Stimulated activated CD4-positive, alpha-beta T cell treated with anti-CD3 and anti-CD28 coated beads, Interleukin-1b, Interleukin-23, amount 100 ng/mL, for 24 hours (primary cell): ENCODE measurements at places on chromosomes 13 and 19.

DNA sequence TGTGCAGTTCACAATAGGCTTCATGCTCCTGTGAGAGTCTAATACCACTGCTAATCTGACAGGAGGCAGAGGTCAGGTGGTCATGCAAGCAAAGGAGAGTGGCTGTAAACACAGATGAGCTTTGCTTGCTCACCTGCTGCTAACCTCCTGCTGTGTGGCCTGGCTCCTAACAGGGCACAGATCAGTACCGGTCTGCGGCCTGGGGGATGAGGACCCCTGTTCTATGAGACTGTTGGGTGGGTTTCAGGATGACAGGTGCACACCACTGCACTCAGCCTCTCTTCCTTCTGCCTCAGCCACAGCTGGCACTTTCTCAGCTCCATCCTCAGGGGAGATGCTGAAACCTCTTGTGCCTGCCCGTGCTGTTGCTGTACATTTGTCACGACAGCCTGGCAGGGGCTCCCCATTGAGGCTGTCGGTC lies 9.7 kb downstream of the CLEC4G start:
- no peak for DNase-seq

DNA sequence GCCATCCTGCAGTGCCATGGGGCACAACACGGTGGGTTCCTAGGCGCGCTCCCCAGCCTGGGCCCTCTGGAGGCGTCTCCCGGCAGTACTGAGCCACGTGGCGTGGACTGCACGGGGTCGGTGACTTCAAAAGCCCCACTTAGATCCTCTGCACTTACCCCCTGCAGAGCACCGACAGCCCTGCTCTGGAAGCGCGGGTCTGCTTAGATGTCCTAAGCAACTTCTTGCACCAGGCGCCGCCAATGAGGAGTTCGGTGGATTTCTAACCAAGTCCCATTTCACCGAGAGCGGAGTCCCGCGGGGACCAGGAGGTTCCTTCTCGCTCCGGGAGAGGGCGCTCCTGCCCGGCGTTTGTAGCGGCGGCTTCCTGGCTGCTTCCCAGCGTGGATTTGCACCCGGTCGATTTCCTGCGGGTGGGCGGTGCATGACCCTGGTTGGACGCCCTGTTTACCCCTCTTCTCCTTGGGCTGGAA lies 25.2 kb upstream of the ZNF845 start:
- no peak for DNase-seq

GRCh38 chr19:29389495-29389894 lies 136.3 kb upstream of the VSTM2B start:
- no peak for DNase-seq

GRCh38 chr13:84910423-84910822 lies 888.8 kb downstream of the SLITRK6 start:
- no peak for DNase-seq

- no peak for DNase-seq
Observed at GRCh38 chr13:85806553-85807175, 7.4 kb upstream of the SLITRK6 start.

GRCh38 chr13:74040200-74040599 lies 94.0 kb downstream of the KLF12 start:
- DNase-seq, result no peak

DNA sequence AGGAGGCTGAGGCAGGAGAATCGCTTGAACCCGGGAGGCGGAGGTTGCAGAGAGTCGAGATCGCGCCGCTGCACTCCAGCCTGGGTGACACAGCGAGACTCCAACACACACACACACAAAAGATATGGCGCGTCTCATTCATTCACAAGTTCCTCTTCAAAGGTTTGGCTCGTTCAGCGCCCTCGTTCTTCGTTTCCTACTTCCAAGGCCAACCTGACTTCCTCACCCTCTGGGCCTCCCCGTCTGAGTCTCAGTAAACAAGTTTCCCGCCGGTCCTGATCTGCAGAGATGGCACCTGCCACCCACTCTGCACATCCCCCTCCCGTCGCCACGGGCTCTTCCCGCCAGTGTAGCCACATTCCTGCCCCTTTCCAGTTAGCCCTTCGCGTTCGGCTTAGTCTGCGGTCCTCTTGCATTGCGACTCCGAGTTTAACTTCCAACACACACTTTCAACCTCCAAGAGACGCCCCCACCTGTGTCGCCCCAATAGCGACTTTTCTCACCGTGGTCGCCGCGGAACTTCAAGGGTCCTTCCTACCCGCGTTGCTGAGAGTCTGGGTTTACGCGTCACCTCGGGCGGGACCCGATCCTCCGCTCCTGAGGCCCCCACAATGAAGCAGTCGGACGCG lies 1.3 kb upstream of the BSG start:
- DNase-seq, result no peak

DNA sequence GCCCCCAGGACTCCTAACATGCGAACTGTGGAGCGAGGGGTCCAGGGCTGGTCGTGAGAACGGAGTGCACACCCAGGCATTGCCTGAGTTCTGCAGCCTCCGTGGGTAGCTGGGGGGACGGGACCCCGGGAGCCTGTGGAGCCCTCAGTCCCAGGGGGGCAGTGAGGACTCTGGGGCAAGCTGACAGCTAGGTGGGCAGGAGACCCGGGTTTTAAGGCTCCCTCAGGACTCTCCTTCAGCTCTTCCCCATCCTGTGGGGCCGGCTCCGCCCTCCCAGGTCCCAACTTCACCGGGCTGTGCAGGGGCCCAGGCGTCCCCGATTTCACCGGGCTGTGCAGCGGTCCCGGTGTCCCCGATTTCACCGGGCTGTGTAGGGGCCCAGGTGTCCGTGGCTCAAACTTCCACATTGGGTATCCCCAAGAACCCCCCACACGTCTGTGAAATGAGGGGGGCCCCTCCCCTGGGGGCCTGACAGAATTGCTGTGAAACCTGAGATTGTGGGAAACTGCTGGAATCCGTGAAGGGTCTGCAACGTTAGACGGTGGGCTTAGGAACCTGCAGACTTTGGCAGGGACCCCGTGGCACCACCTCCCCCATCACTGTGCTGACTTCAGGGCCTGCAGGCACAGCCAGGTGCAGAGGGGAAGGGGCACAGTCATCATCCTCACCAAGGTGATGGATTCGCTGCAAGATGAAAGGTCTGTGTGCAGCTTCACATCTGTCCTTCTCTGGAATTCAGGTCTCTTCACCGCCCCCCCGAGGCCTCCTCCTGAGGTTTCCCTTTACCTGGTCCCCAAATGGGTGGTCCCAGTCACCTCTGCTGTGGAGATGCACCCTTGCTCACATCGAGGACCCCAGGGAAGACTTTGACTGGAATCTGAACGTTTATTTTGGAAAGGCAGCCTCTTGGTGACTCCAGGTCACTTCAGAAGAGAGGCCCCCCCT lies 73.2 kb upstream of the MCF2L start:
- no peak for DNase-seq

GRCh38 chr13:80012251-80012650 lies 328.7 kb downstream of the SPRY2 start:
- DNase-seq, result no peak

- DNase-seq, result no peak
Observed at GRCh38 chr19:50739132-50739913, 16.2 kb downstream of the CLEC11A start.

DNA sequence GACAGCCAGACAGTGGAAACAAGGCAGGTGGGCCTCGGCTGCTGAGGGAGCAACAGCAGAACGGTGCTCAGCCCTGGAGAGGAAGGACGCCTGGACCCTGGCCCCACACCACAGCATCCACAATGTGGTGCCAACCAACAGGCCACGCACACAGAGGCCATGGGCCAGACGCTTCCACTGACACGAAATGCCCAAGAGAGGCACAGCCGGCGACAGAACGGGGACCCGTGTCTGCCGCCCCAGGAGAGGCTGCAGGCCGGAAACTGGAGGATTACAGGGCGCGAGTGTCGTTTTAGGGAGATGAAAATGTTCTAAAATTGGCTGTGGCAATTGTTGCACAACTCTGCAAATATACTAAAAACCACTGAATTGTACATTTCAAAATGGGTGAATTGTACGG lies 69.7 kb downstream of the RASA3 start:
- DNase-seq, result no peak

DNA sequence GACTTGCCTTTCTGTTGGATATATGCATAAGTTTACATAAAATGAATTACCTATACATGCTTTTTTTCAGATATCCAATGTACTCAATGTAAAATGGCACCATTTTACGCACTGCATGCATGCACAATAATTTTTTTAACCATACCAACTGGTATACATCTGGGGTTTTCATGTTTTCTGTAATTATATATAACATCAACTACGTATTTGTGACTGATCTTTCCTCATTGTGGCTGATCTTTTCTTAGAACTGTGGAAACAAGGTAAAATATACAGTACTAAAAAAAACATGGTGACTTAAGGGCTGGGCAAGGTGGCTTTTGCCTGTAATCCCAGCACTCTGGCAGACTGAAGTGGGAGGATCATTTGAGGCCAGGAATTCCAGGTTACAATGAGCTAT lies 18.5 kb downstream of the PSPC1 start:
- DNase-seq, result no peak

- DNase-seq, result no peak
Observed at GRCh38 chr19:20664901-20665781, 3.8 kb upstream of the ZNF626 start.

DNA sequence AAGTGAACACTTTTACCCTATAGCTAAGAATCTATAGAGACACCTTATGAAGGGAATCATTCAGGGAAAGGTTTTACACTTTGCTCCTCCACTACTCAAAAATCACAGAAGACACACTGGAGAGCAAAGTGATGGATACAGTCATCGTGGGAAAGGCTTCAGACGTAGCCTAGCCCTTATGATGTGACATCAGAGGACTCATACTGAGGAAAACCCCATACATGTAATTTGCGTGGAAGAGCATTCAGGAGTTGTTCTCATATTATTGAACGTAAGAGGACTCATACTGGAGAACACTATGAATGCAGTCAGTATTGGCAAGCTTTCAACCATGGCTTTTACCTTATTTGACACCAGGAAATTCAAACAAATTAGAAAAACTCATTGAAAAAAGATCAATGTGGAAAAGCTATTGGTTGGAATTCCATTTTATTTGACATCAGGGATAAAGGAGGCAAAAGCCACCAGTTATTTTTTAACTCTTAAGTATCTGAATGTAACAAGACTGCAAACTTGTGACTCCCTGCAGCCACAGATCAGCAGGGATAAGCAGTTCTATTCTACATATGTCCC lies 16.1 kb upstream of the ZNF274 start:
- no peak for DNase-seq

DNA sequence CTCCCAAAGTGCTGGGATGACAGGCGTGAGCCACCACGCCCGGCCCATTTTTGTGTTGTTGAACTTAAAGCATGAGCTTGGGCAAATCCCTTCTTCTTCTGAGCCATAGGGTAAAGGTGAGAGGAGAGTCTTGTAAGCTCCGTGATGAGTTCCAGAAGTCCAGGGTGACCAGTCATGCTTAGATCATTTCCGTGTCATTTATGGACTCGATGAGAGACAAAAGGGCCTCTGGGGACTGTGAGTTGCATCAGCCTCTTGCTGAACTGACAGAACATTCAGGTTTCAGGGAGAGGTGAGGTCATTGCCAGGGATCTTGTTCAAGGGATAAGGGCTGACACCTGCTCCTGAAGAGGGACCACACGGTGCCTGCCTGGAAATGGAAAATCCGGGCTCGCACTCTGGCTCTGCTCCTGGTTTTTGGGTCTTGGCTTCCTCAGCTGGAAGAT lies 53.6 kb downstream of the GADD45B start:
- no peak for DNase-seq

DNA sequence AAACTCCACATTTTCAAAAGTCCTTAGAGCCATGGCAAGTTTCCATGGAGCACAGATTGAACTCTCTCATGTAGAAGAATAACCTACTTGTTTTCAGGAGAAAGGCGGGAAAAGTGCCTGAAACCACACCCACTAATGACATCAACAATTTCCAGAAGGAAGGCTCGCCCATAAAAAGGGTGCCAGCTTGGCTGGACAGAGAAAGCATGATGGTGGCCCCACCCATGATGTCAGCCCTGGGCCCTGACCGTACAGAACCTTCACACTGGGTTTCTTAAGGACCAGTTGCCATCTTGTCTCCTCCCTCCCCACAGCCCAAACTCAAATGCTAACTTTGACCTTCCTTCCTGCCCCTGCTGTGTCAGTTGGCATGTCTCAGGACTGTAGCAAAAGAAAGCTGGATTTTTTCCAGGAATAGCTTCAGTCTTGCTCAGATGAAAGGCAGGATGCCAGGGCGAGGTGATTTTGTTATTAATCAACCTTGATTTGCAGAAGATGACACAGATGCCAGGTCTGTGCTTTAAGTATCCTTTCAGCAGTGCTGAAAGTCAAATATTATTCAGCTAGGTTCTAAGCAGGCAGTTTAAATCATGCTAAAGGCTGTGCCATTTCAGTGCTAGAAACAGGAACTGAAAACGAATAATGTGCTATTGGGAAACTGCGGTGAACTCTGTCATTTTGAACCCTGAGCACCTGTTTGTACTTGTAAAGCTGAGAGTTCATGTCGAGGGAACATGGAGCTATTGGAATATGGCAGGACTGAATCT lies 89.5 kb upstream of the RFC3 start:
- DNase-seq, result no peak
